SK-N-DZ (cell line): ENCODE measurements at places on chromosomes 7 and 10.

DNA sequence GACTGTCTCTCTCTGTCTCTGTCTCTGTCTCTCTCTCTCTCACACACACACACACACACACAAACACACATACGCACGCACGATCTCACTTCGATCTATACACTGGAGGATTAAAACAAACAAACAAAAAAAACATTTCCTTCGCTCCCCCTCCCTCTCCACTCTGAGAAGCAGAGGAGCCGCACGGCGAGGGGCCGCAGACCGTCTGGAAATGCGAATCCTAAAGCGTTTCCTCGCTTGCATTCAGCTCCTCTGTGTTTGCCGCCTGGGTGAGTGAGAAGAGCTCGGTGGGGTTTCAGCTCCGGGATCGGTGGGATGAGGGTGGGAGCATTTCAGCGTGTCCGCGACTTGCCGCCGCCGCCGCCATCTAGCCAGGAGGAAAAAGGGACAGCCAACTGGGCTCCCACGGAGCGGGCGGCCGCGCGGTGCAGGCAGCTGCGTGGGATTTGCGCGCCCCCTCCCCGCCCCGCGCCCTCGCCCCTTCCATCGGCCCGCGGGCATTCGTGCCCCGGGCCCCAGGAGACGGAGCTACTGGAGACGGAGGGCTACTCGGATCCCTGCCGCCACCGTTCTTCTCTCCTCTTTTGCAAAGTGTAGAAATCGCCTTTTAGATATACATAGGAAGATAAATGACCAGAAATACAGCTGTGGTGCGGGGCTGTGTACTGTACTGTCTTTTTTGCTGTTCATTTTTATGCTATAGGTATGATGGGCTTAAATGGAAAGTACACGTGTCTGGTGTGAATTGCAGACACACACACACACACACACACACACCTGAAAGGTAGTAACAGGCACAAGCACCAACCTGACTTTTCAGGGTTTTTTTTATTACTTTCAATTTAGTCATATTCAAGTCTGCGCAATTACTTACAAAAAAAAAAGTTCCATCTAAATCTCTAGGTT, 581 bp downstream of the PTPRZ1 start:
- DNase-seq: peak; percentile 25

GRCh38 chr10:3711918-3712317, 73.1 kb downstream of the KLF6 start:
- no peak for DNase-seq

DNA sequence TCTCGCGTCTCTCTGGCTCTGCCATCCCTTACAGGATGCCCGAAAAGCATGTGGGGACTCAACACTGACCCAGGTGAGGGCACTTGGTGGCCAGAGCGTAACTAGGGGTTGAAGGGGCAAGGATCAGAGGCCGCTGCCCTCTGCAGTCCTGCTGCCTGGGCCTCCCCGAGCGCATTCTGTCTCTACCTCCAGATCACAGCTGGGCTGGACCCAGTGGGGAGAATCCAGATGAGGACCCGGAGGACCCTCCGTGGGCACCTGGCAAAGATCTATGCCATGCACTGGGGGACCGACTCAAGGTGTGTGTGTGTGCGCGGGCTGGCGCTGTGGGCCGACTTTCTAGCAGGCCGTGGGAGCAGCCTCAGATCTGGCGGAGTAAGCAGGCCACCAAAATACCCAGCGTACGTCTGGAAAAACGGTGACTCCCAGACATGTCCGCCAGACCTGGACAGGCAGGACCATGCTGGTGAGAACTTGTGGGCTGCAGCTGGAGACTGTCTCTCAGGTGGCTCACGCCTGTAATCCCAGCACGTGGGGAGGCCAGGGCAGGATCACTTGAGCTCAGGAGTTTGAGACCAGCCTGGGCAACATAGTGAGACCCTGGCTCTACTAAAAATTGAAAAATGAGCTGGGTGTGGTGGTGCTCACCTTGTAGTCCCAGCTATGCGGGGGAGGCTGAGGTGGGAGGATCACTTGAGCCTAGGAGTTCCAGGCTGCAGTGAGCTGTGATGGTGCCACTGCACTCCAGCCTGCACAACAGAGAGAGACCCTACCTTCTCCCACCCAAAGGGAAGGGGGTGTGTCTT, 3.2 kb downstream of the GNB2 start:
- DNase-seq: no peak

GRCh38 chr7:157404845-157405481, 68.2 kb downstream of the DNAJB6 start:
- peak; percentile 70 for DNase-seq

DNA sequence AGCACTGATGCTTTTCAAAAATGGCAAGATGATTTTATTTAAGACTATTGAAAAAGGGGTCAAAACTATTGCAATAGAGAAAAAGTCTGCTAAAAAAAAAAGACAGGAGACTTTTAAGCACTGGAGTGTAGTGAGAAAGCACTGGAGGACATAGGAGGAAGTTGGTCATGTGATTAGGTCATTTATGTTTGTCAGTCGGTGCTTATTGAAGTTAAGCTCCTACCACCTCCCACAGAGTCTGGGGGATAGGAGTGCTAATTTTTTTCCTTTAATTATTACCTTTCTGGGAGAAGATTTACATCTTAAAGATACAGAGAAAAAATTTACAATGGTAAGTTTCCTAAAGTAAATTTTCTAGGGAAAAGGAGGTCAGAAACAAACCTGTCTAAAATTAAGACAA, 80.2 kb upstream of the TMEM229A start:
- no peak for DNase-seq

DNA sequence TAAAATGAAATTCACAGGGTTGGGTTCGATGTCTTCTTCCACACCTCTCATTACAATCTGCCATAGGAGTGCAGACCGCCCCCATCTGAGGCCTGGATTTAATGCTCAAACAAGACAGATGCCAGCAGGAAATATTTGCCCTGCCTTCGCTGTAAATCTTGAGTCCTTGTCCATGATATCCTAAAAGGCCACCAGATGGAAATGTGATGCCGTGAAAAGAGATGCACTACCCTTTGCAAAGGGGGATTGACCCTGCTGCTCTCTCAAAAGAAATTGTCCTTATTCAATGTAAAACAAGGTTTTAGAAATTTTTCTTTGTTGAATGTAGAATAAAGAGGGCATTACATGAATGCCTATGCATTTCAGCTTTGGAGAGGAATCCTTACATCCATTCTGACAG, 37.5 kb downstream of the AGAP4 start:
- peak; percentile 32 for DNase-seq

DNA sequence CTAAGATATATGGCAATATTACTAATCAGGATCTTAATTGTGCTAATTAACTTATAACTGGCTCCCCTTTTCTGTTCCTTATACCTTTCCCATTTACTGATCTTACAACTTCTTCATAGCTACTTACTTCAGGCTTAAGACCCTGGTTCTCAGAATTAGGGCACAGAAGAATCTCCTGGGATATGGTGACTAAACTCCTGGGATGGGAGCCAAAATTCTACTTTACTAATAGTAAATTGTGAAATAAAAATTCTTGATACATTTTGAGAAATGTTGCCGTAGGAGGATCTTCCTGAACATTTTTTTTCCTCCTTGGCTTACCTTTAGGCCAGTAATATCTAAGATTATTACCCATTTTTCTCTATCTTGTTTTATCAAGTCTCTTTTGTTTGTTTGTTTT, 309.5 kb downstream of the ATRNL1 start:
- DNase-seq: no peak

GRCh38 chr7:149872419-149873073, 1.2 kb upstream of the ATP6V0E2 start:
- peak; percentile 86 for DNase-seq

DNA sequence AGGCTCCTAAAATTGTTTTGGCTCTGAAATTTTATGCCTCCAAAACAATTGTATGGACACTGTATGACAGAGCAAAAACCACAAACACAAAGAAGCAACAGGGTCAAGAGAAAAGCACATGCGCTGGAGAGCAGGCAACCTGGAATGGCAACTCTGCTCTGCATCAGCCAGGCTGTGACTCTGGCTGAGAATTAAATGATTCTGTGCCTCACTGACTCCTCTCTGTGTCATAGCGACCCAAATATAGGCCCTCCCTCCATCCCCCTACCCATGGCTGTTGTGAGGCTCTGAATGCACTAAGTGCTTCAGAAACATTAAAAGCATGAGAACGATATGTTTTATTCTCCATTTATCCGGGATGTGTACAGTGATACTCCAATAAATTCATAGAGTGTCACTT, 24.9 kb upstream of the NEBL start:
- no peak for DNase-seq

DNA sequence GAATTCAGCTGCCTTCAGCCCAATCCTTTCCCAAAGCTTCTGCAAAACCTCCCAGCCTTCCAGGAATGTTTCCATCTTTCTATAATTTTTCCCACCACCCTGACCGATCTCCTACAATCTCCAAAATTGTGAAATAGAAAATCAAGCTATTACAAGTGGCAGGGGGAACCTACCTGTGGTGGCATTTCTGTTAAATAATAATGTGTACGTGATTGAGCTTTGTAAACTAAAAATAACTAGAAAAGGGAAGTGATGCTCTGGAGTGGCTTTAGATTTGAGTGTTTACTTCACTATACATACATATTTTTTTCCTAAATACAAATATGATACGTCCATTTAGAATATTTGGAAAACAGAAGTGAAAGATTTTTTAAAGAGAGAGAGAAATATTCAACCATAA, 593.6 kb downstream of the GRM8 start:
- no peak for DNase-seq

DNA sequence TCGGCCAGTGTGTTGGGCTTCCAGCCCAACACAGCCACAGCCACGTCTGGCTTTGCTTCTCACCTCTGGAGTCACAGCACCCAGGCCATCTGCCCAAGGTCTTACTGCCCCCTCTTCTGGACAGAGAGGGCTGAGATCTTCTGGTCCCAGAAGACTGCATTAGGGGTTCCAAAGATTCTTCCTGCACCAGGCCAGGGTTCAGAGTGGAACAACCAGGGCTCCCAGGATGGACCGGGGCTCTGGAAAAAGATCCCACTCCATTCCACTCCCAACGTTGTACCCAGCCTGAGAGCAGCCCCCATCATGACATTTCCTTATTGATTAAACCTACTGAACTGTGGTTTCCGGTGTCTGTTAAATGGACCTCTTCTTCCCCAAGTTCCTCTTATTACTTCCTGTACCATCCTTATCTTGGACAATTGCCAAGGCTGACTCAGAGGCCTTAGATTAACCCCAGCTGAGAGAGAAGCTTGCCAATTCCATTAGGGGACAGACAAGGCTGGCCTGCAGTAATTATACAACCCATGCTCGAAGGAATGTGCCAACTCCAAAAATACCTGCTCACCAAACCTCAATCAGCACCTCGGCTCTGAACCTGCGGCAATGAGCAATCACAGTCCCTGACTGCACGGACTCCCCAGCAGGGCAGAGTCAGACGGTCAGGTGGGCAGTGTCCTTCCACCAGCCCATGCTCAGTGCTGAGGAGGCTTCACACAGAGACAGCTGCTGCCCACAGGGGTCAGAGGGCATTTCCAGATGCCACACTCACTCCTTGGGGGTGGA, 47.9 kb upstream of the NPFFR1 start:
- DNase-seq: no peak

DNA sequence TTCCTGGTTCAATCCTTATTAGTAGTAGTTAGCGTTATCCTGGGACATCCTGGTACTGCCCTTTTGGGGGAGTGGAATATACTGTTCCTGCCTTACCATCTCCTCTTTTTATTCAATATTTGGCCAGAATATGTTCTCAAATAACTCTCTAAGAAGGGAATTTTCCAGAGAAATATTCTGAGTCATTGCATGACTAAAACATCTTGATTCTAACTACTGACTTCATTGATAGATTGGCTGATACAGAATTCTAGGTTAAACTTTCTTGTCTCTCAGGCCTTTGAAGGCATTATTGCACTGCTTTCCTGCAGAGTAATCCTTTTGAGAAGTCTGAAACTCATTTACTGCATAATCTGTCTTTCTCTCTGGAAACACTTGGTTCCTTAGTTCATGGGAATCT, 275.5 kb upstream of the DGKB start:
- DNase-seq: no peak

GRCh38 chr10:6072215-6072934, 10.2 kb upstream of the IL2RA start:
- DNase-seq: no peak

GRCh38 chr10:103445767-103446567, 6.2 kb downstream of the CALHM2 start:
- DNase-seq: no peak

- no peak for DNase-seq
These were observed 46.5 kb downstream of the TMEM106B start for GRCh38 chr7:12257582-12257981.

- DNase-seq: no peak
These were observed 1.7 kb downstream of the GLRX3 start for GRCh38 chr10:130137659-130138478.

DNA sequence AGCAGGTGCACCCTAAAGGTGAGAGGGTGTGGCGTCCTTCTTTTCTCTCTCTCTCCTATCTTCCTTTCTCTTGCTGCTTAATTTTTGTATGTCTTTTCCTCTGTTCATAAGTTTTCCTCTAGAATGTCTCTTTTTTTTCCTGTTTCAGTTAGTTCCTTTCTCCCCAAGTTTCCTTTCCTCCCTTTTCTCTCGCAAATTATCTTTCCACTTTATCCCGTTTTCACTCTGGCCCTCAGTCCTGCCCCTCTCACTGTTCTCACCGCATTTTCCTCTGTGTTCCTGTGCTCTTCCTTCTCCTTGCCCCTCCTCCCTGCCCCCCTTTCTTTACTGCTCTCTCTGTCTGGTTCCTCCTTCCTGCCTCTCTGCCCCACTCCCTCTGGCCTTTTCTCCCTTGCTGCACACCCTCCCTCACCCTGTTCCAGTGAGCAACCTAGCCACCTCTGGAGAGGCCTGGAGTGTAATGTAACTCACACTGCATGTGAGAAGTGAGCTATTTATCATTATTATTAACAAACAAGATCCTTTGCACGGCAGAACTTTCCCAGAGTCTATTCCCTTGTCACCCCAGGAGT, 158.5 kb downstream of the C10orf105 start:
- DNase-seq: no peak

DNA sequence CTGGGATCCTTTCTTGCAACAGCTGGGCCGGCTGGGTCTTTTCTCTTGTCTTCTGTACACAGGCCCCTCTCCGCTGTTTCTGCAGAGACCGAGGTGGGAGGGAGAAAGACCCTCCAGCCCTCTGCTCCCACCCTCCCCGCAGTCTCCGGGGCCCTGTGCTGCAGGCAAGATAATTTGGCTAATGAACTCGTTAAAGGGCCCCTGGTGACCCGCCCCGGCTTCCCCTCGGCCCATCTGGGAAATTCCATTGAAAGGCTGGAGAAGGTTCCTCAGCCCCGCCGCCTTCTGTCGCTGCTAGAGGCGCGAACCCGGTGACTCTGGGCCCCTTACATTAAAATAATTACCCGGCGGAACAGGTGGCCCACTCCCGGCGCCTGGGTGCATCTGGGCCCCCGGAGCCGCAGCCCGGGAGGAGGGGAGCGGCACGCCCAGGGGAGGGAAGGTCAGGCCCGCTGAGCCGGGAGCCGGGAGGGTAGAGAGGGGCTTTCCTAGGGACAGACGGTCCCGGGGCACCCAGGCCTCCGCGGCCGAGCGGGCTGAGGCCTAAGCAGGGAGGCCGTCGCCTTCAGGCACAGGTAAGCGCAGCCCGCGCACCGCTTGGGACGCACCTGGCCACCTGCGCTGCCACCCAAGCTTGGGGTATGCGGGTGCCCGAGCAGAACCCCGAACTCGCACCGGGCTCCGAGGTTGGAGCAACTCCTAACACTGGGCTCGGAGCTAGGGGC, 7.3 kb upstream of the MNX1 start:
- DNase-seq: no peak
